ENCODE measurements at places on chromosomes 5 and 9. TPM values are rescaled to one million over a fixed set of nuclear protein-coding genes. Genes with fewer than 3 reads are reported as not detected.

Gene ZFP37
- total RNA-seq: 1.1 TPM

Gene SLC22A4
- total RNA-seq: 0.32 TPM

Gene PCDHGA12
- total RNA-seq: 0.07 TPM

Gene FABP6
- not detected for total RNA-seq

Gene SMARCA2
- total RNA-seq: 188 TPM

Gene TMEM38B
- total RNA-seq: 17.9 TPM

DNA sequence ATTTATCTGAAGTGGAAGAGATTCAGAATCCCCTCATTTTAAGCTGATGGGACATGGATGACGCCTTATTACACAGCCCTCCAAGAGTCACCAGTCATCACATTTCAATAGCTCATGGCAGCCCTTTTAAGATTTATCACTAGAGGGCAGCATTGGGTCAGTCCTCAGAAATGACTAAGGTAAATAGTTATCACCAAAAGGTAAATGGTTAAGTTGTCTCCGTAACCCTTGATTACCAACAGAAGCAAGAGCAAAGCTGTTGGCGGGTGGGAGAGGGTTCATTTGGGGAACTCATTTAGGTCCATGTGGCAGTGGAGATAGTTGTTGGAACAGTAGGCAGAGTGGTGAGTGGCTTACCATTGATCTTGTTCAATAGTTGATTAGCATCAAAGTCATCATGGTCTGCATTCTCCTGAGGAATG is 12.0 kb upstream of the C9 start:
- peaks cover 28% of the 10 kb centered on the region for H3K27me3 ChIP-seq
- DNase-seq: peak; percentile 45
- H3K4me1 ChIP-seq: no peaks in the 10 kb centered on the region
- H3K4me3 ChIP-seq: no peak overlapping the region
- H3K36me3 ChIP-seq: no peaks in the 10 kb centered on the region

- no peak for DNase-seq
- H3K27ac ChIP-seq: no peak overlapping the region
- H3K36me3 ChIP-seq: no peaks in the 10 kb centered on the region
- H3K4me1 ChIP-seq: no peaks in the 10 kb centered on the region
- no peak overlapping the region for H3K4me3 ChIP-seq
These were observed 173.7 kb downstream of the RMI1 start for GRCh38 chr9:84154320-84154719.

DNA sequence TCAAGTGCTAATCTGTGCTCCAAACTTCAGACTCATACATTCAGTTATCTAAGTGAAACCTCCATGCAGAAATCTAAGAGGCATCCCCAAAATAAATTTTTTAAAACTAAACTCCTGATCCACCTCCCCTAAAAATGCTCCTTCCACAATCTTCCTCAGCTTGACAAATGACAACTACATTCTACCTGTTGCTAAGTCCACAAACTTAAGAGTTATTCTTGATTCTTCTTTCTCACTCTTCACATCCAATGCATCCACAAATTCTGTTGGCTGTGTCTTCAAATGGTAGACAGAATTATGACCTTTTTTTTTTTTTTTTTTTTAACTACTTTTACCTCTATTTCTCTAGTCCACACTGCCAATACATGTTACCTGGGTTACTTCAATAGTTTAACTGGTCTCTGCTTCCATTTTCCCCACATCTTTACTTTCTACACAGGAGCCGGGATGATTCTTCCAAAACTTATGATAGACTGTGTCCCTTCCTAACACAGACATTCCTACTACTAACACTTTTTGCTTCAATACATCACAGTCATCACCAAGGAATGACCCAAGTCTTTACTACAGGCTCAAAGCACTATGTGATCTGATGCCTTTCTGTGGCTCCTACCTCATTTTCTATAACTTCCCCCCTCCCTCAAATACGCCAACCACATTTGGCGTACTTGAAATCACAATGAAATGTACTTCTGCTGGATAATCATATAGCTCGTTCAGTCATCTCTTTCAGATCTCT is 143.6 kb downstream of the PDE4D start:
- no peaks in the 10 kb centered on the region for H3K4me1 ChIP-seq
- no peak for DNase-seq
- no peak overlapping the region for H3K4me3 ChIP-seq
- no peaks in the 10 kb centered on the region for H3K36me3 ChIP-seq

DNA sequence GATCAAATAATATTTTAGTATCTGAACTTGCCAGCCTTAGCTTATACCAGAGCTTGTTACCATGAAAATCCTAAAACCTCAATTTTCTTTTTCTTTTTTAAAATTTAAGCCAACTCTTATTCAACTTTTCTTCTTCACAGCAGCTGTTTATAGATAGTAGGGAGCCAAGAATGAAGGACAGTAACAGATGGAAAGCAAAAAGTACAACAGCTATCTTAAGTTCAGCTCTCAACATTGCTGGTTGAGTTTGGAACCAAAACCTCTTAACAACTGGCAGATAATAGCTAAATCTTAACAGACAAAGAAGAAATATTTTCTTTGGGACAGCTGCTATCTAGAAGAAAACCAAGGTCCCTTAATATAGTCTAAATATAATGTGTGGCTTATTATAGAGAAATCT is 74.7 kb downstream of the PJA2 start:
- H3K27me3 ChIP-seq: no peaks in the 10 kb centered on the region
- H3K4me1 ChIP-seq: no peaks in the 10 kb centered on the region
- peaks cover 15% of the 10 kb centered on the region for H3K36me3 ChIP-seq

DNA sequence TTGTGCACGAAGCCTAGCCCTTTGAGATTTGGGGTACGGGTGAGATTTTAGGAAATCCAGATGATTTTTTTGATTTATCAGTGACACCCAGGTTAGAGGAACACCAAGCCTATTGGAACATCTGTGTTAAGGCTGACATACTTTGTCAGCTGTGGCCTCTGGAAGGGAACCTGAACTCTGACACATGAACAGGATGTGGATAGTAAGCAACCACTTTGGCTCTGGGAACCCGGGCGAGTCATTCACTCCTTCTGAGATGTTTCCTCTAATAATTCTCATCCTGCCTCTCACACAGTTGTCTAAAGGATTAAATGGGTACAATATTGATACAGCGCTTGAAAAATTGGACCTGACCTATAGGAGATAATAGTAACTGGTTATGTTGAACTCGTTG is 67.8 kb downstream of the FGF1 start:
- H3K4me1 ChIP-seq: peaks cover 15% of the 10 kb centered on the region
- H3K27ac ChIP-seq: no peak overlapping the region
- H3K27me3 ChIP-seq: peaks cover 22% of the 10 kb centered on the region
- DNase-seq: peak; percentile 63

- H3K27me3 ChIP-seq: peaks cover 20% of the 10 kb centered on the region
- peak overlapping the region; percentile 81 for H3K4me3 ChIP-seq
These were observed 590 bp downstream of the RASGRF2 start for GRCh38 chr5:80960531-80961375.

DNA sequence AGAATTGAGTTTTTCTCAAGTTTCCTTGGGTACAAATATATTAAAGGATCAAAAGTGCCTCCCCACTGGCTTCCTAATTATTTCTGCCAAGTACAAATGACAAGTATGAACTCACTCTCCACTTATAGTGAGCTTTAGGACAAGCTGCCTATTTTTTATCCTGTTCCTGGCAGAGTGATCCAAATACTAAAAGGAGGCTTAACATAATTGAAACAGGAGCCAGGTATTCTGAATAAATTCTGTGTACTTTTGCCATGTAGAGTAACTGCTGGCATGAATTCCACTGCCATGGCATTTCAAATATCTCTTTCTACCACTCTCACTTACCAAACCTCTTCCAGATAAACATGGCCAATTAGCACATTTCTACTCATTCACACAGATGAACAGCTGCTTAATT is 171.1 kb downstream of the EPB41L4A start:
- H3K4me1 ChIP-seq: no peaks in the 10 kb centered on the region
- no peak overlapping the region for H3K4me3 ChIP-seq
- H3K36me3 ChIP-seq: no peaks in the 10 kb centered on the region
- no peak overlapping the region for H3K27ac ChIP-seq
- no peak for DNase-seq

GRCh38 chr5:142304013-142304701 is 20.7 kb downstream of the SPRY4 start:
- H3K4me3 ChIP-seq: no peak overlapping the region
- H3K4me1 ChIP-seq: peaks cover 11% of the 10 kb centered on the region
- no peak for DNase-seq
- H3K27ac ChIP-seq: no peak overlapping the region

GRCh38 chr5:79864364-79864763 is 126.7 kb downstream of the MTX3 start:
- H3K4me3 ChIP-seq: no peak overlapping the region
- H3K36me3 ChIP-seq: no peaks in the 10 kb centered on the region
- H3K4me1 ChIP-seq: no peaks in the 10 kb centered on the region
- DNase-seq: no peak
- H3K27ac ChIP-seq: no peak overlapping the region

GRCh38 chr5:79235261-79235633 is 684 bp upstream of the JMY start:
- no peak for DNase-seq
- H3K27me3 ChIP-seq: no peaks in the 10 kb centered on the region
- no peaks in the 10 kb centered on the region for H3K36me3 ChIP-seq

DNA sequence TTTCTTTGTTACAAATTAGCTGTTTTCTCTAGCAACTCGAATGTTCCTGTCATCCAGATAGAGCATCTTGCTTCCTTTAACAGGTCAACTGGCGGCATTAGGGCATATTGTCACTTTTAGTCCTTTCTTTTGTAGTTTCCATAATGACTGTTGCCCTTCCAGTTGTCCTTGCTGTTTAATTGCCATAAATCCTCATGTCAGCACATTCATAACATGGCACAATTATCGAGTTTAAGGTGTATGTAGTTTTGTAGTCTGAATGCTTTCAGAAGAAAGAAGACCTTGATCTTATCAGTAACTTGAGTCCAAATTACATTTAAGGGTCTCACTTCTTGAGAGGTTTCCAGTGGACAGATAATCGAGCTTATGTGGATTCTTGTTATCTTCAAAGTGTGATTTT is 161.7 kb upstream of the CDH12 start:
- H3K27me3 ChIP-seq: no peaks in the 10 kb centered on the region
- H3K4me3 ChIP-seq: no peak overlapping the region
- no peaks in the 10 kb centered on the region for H3K4me1 ChIP-seq
- no peak for DNase-seq
- no peak overlapping the region for H3K27ac ChIP-seq

DNA sequence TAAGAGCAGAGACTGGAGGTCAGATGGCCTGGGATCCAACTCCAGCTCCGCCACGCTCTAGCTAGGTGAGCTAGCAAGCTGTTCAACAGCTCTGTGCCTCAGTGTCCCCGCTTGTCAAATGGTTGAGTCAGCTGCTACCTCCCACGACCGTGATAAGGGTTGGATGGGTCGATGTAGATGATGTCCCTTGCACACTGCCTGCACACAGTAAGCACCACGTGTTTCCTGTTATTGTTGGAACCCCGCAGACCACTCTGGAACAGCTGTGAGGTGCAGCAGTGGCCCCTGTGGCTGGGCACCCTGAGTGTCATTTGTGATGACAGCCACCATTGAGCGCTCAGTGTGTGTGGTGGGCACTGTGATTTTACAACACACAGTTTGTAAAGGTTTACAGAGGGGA is 54.0 kb upstream of the CTSL start:
- no peaks in the 10 kb centered on the region for H3K4me1 ChIP-seq
- no peaks in the 10 kb centered on the region for H3K27me3 ChIP-seq
- no peak for DNase-seq

DNA sequence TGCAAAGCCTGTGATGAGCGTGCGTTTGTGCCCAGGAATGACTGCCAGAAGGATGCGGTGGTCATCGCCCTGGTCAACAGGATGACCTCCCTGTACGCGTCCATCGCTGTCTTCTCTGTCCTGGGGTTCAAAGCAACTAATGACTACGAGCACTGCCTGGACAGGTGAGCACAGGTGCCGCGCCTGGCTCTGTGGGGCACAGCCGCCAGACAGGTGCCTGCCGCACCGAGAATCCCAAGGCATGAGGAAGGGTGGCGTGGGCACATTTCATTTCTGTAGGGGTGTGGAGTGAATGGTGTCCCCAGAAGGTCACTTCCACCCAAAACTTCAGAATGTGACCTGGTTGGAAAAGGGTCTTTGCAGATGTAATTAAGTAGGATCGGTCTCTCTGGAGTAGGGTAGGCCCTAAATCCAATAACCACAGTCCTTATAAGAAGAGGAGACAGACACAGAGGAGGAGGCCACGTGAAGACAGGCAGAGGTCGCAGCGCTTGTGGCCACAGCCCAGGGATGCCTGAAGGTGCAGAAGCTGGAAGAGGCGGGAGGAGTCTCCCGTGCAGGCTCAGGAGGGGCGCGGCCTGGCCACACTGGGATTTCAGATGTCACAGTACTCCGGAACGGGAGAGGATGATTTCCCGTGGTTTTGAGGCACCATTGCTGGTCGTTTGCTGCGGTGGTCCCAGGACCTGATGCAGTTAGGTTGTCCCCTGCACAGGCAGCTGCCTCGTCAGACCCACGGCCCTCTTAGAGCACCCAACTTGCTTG is 15.5 kb downstream of the SLC6A18 start:
- no peak for DNase-seq
- peaks cover 2% of the 10 kb centered on the region for H3K27me3 ChIP-seq
- H3K4me3 ChIP-seq: no peak overlapping the region
- H3K36me3 ChIP-seq: peaks cover 4% of the 10 kb centered on the region

GRCh38 chr5:134638760-134639201 is 6.2 kb upstream of the SAR1B start:
- peaks cover 1% of the 10 kb centered on the region for H3K36me3 ChIP-seq
- peaks cover 8% of the 10 kb centered on the region for H3K4me1 ChIP-seq
- no peak for DNase-seq
- H3K27ac ChIP-seq: no peak overlapping the region

Measured in activated CD8-positive, alpha-beta memory T cell treated with anti-CD3 and anti-CD28 coated beads, Interleukin-2, amount 10 ng/mL, durations not matched to agents 7 days and 5 days (primary cell).